Brain microvascular endothelial cell (primary cell): ENCODE measurements at places on chromosomes 1 and 21.
A peak's percentile ranks its signal among the peaks of the same experiment; 100 is the strongest.

- no peak for DNase-seq
Measured at GRCh38 chr1:29812408-29813135, 576.2 kb downstream of the PTPRU start.

GRCh38 chr1:173212952-173213491 lies 5.9 kb upstream of the TNFSF4 start:
- no peak for DNase-seq

GRCh38 chr1:97936976-97937375 lies 16.1 kb upstream of the DPYD start:
- no peak for DNase-seq

- no peak for DNase-seq
Measured at GRCh38 chr21:27017246-27017645, 50.4 kb upstream of the ADAMTS5 start.

DNA sequence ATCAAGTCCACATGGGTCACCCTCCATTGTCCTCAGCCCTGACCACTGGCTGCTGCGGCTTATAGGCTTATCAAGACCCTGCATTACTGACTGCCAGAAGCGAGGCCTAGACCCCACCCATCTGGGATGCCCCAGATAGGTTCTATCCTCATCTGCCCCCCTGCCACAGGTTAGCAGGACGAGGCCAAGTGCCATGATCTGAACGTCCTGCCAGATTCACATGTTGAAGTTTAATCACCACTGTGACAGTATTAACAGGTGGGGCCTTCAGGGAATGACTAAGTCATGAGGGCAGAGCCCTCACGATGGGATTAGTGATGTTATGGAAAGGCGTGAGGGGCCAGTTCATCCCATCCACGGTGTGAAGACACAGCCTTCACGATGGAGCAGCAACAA lies 6.2 kb upstream of the CPLANE2 start:
- DNase-seq: no peak

- no peak for DNase-seq
Measured at GRCh38 chr1:36522461-36523229, 39.9 kb upstream of the CSF3R start.

DNA sequence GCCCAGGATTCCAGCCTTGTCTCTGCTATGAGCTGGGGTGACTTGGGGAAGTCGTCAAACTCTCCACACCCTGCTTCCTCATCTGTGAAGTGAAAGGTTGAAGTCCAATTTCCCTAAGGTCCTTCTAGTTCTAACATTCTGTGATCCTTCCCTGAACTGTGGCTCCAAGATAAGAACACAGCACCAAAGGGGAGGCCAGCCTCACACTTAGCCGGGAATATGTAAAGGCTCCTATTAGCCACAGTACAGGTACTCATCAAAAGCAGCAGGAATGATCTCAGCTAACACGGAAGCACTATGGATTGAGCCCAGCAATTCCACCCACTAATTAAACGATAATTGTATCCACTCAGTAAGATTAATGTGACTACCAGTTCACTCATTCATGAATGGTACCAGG lies 4.0 kb downstream of the SLC30A10 start:
- DNase-seq: no peak

- no peak for DNase-seq
Measured at GRCh38 chr1:152003846-152004442, 10.3 kb upstream of the S100A10 start.

GRCh38 chr1:6148497-6149241 lies 31.5 kb downstream of the CHD5 start:
- DNase-seq: peak; percentile 22

GRCh38 chr1:244092293-244092963 lies 41.3 kb downstream of the ZBTB18 start:
- DNase-seq: no peak

DNA sequence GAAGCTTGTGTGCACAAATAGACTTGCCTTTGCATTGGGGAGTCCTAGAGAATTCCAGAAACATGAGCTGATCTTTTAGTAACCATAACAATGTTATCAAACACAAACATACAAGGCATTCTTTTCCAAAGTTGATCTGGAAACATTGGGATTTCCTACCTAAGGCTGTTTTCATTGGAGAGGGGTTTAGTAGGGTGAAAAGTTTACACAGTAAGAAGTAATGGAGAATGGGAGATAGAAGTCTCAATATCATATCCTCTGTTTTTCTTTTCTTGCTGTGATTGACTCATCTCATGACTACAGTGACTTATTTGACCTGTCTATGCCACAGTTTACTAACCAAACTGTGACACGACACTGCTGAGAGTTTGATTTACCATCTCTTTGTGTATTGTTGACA lies 65.6 kb upstream of the PLA2G4A start:
- peak; percentile 90 for DNase-seq

DNA sequence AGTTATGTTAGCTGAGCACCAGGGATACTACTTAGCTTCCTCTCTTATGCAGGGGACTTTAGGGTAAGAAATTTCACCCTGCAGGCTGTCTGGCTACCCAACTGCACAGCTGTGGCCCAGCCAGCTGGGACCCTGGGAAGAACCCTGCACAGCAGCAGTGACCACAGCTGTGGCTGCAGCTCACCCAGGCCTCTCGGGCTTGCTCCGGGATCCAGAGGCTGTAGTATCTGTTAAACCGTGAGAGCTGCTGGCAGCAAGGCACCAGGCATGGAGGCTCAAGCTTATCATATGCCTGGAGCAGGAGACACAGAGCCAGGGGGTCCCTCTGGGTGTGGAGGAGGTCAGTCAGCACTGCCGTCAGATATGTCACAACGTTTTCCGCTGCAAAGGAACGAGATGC lies 40.3 kb downstream of the URB1 start:
- DNase-seq: no peak

- peak; percentile 20 for DNase-seq
Measured at GRCh38 chr1:77642196-77642595, 40.3 kb downstream of the ZZZ3 start.

GRCh38 chr1:50420689-50421365 lies 2.4 kb downstream of the DMRTA2 start:
- no peak for DNase-seq

GRCh38 chr1:229842302-229843255 lies 216.5 kb downstream of the URB2 start:
- DNase-seq: no peak

- DNase-seq: no peak
Measured at GRCh38 chr1:201637282-201638079, 98.6 kb downstream of the NAV1 start.

- DNase-seq: no peak
Measured at GRCh38 chr1:214143006-214143992, 137.7 kb upstream of the SMYD2 start.

DNA sequence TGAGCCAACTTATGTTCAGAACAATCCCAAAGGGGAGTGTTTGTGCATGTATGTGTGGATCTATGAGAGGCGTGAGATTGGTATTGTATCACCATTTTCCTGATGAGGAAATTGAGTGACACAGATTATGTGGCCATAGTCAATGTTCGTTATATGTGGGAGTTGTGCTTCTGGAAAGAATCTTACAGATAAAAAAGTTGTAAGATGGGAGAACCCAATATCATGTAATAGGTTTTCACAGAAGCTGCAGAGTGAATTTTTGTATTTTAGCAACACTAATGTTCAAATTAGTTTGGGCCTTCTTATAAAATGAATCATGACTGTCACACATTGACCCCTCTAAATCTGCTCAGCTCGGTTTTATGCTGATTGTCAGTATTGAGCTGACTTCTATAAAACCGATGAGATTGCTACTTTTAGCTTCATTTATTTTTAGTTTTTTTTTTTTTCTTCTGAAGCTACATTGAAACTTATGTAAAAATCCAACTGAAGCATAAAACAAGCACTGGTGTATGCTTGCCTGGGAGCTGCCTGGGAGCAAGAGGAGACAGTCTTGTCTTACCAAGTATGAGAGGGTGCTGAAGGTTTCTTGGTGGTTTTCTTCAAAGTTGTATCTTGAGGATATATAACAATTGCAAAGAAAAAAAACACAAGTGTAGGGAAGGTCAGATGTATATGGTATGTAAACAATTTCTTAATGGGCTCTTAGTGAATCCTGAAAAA lies 4.1 kb downstream of the RWDD3 start:
- no peak for DNase-seq

- DNase-seq: no peak
Measured at GRCh38 chr1:76095802-76096201, 21.3 kb downstream of the ST6GALNAC3 start.

- DNase-seq: no peak
Measured at GRCh38 chr1:98371764-98372163, 289.8 kb upstream of the SNX7 start.

GRCh38 chr21:33059380-33059841 lies 10.5 kb upstream of the OLIG1 start:
- no peak for DNase-seq

DNA sequence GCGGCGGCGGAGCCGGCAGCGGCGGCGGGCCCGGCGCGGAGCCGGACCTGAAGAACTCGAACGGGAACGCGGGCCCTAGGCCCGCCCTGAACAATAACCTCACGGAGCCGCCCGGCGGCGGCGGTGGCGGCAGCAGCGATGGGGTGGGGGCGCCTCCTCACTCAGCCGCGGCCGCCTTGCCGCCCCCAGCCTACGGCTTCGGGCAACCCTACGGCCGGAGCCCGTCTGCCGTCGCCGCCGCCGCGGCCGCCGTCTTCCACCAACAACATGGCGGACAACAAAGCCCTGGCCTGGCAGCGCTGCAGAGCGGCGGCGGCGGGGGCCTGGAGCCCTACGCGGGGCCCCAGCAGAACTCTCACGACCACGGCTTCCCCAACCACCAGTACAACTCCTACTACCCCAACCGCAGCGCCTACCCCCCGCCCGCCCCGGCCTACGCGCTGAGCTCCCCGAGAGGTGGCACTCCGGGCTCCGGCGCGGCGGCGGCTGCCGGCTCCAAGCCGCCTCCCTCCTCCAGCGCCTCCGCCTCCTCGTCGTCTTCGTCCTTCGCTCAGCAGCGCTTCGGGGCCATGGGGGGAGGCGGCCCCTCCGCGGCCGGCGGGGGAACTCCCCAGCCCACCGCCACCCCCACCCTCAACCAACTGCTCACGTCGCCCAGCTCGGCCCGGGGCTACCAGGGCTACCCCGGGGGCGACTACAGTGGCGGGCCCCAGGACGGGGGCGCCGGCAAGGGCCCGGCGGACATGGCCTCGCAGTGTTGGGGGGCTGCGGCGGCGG lies 1.0 kb downstream of the ARID1A start:
- DNase-seq: no peak

- DNase-seq: no peak
Measured at GRCh38 chr1:214823311-214824117, 220.5 kb downstream of the CENPF start.

GRCh38 chr21:31754708-31754960 lies 22.7 kb upstream of the SCAF4 start:
- DNase-seq: no peak

DNA sequence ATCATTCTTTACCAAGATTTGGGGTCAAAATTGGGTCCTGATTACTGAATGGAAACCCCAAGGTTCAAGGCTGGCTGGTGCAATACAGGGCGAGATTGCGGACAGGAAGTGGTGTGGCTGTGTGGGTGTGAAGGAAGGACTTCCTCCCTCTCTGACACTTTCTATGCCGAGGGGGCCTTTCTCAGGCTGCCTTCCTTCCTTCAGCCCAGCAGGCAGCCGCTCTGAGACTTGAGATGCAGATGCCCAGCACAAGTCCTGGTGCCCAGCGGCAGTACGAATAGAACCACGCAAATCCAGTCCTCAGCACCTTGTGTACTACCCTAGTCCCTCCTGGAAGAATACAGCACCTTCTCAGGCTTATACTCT lies 16.3 kb downstream of the BATF3 start:
- DNase-seq: no peak

GRCh38 chr1:7743346-7743745 lies 27.8 kb upstream of the VAMP3 start:
- DNase-seq: no peak

GRCh38 chr1:55819011-55819410 lies 603.8 kb upstream of the USP24 start:
- no peak for DNase-seq

DNA sequence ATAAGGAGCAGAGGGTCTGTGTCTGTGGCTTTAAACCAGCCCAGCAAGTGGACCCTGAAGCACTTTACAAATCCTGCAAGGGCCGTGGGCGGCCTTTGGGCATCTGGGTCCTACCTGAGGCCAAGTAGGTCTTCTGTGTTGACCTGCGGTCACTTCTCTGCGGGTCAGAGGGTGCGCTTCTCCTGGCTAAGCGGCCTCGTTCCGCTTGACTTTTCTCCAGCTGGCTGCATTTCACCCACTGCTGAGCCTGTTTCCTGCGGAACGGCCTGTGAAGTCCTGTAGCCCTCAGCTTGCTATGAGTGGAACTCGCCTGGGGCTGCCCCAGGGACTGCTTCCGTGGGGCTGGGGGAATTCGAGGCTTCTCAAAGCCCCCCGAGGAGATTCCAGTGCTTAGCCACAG lies 43.3 kb downstream of the SLC37A1 start:
- DNase-seq: no peak

GRCh38 chr1:205914155-205914507 lies 29.1 kb downstream of the SLC26A9 start:
- no peak for DNase-seq

DNA sequence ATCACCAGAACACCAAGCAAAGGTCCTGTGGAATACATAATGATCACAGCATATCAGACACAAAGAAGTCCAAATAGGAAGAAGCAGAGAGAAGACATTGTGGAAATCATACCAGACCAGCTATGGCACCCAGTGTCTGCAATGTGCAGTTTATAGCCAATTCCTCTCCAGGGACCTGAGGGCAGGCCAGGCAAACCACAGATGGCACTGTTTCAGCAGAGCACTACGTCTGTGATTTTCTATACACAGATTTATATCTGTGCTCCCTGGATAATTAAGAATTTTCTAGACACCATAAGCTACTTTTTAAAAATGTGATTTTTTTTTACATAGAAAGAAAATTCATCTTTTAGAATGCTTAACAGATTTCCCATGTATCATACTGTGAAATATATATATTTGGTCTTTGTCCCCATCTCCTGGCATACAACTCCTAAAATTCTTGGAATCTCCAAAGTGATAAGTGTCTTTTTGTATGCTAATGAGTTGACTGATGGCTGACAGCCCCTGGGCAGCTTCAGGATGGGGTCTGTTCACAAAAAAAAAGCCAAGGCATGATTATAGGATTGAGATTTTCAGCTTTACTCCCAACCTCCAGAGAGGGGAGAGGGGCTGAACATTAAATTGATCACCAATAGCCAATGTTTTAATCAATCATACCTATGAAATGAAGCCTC lies 498.1 kb downstream of the SIPA1L2 start:
- no peak for DNase-seq

- DNase-seq: no peak
Measured at GRCh38 chr21:40471103-40471502, 375.9 kb downstream of the DSCAM start.
